NCI-H1694 (cell line): ENCODE measurements at places on chromosomes 12 and 14.

DNA sequence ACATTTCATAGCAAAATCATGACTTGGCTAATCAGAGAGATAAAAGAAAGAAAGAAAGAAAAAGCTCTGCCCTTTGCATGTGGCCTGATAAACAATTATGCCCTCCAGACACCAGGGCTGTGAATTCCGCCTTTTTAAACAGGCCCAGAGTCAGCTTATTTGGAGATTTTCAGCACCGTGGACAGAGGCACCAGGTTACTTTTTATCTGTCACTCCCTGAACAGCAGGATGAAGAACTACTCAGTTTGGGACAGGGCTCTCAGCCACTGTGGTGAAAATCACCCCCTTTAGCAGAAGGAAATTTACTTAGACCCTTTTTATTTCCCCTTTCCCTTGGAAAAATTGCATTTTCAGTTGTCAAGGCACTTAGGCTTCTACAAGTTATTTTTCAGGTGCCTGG lies 359.9 kb downstream of the NRXN3 start:
- no peak for DNase-seq

DNA sequence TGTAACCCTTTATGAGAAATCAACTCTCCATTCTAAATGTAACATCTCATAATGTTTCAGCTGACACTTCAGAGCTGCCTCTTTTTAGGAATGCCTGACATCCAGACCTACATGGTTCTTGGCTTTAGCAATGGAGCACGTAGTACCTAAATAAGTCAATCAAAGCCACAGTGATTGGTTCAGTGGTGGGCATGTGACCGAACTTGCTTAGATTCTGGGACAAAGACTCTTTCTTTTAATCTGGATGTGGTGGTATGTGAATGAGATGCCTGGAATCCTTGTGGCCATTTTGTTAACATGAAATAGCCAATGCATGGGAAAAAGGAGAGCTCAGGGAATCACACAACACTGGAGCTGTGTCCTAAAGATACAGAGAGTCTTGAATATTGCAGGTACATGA lies 11.8 kb downstream of the GPR65 start:
- DNase-seq, result no peak

DNA sequence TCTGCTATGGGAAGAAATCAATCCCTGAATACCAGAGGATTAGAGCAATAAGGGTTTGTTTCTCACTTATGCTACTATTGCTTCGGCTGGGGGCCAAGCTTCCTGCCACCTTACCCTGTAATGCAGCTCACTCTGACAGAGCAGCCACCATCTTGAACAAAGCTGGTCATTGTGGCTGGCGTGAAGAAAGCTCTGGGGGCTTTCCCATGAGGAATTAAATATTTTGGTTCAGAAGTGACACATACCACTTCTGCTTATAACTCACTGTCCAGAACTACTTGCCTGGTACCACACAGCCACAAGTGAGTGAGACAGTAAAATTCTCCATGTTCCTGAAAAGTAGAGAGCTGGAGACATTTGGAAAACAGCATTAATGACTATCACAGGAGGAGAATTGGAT lies 82.6 kb downstream of the GALNT8 start:
- no peak for DNase-seq

DNA sequence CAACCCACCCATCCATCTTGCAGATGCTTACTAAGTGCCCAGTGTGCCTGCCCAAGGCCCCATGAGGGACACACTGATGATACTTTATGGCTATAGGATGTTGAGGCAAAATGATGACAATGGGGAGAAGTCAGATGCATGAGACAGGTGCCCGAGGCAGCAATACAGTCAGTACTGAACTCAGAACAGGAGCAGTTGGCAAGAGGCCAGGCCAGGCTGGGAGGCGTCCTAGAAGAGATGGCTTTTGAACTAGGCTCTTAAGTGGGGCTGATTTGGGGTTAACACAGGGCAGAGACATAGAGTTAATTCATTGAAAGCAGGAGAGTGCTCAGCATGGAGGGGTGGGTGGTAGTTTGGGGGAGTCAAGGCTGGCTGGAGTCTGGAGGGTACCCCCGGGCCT lies 15.6 kb downstream of the PLBD2 start:
- no peak for DNase-seq

DNA sequence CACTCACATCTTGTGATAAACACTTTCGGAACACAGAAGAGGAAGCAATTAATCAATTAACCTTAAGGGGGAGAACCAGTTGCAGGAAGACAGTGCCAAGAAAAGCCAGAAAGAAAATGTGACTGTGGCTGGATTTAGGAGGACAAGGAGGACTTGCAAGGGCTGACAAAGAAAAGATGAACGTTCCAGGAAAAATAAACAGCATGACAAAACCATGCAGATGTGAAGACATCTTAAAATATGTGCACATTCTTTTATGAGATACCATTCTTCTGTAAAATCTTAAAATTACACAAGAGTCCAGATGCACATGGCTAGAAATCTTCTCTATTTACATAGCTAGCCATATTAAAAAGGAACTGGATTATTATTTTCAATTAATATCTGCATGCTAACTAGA lies 33.4 kb downstream of the KITLG start:
- no peak for DNase-seq

DNA sequence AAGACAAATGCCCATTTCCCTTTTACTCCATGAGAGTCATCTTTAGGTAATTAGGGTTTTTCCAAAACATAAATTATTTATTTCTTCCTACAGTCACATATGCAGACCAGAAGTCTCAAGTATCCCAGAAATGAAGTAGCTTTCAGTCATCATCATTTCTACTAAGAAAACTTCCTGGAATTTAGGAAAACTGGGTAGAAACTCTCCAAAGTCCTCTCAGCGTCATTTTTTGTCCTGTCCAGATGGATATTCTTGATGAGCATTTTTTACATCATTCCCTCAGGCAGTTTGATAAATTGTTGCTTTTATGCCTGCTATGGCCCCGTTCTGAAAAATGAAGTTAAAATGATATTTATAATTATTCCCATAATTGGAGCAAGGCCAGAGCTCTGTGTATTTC lies 93.9 kb upstream of the DCN start:
- DNase-seq, result no peak

- DNase-seq, result no peak
Measured at GRCh38 chr12:93181409-93181965, 196.2 kb upstream of the NUDT4 start.

GRCh38 chr14:88882236-88882635 lies 57.8 kb downstream of the TTC8 start:
- no peak for DNase-seq

DNA sequence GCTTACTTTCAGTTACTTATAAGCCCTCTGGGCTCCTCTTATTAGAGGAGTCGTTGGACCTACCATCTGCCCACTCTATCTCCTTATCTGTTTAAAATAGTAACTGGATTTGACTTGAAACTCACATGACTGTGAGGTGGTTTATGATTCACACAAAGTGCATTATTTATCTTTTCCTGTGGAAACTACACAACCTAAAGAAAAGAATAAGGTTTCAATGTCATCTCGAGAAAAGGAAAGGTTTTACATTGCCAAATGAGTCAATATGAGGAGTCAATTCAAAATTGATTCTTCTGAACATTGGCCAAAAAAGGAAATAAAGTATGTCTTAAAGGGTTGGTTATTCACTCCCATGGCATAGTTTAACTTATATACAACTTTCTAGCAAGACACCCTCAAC lies 225.0 kb upstream of the G2E3 start:
- no peak for DNase-seq

DNA sequence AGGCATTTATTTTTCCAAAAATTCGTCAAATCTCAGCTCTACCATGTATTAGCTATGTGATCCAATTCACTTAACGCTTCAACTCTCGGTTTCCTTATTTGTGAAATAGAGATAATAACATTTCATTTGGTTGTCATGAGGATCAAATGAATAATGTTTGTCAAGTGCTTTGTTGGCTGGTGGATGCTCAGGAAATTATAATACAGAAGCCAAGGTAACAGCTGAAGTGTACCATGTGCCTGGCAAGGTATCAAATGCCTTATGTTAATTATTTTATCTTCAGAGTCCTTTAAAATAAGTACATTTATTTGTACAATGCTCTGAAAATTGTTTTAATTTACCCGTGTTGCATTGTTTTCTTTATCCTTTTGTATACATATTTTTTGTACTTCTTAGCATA lies 6.1 kb upstream of the PRKCH start:
- no peak for DNase-seq

GRCh38 chr14:54758041-54758440 lies 144.6 kb downstream of the GCH1 start:
- DNase-seq, result no peak

GRCh38 chr14:85921241-85921640 lies 391.3 kb downstream of the FLRT2 start:
- DNase-seq, result no peak

DNA sequence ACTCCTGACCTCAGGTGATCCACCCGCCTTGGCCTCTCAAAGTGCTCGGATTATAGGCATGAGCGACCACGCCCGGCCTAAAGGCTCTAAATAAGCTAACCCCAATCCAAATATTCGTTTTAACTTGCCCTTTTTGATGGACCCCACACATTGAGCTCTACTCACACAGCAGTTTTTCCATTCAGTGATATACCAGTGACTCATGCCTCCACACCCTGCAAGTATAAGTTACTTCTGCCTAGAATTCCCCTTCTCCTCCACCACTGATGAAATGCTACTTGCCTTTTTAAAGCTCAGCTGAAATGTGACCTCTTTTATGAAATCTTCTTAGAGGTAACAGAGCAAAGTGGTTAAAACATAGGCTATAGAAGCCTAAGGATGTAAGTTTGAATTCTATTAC lies 68.8 kb downstream of the EXOC5 start:
- no peak for DNase-seq

GRCh38 chr12:3177778-3178425 lies 100.7 kb downstream of the TSPAN9 start:
- no peak for DNase-seq

- no peak for DNase-seq
Measured at GRCh38 chr12:100207311-100207710, 6.7 kb downstream of the ACTR6 start.

DNA sequence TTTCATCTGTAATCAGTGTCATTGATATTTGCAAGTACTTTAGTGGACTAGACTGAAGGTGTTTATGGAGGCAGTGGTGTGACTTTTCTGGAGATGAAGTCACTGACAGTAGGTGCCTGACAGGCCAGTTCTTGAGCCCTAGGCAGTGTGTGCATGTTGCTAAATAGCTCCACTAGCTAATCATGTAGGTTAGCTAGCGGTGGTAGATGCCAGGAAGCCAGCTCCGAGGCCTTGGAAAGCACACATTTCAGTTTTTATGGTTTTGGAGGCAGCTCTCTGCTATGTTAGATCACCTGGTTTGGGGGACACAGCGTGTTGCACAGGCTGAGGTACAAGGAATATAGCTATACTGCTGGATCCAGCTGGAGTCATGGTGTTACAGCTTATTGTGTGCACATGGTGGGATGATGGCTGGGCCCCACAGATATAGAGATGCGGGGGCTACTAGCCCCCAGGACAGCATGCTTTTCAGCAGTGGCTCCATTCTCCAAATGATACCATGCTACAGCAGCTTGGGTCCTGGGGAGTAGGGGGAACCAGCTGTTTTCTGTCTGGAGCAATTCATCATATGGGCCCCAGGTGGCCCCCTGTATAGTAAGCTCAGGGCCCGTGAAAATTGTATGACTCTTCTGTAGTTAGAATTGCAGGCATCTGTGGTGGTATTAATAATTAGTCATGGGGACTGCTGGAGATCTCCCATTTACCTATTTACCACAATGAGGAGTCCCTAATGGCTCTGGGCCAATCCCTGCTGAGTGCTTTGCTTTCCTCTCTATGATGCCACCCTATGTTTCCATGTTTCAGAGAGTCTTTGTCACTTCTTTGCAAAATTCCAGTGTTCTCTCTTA lies 367.2 kb upstream of the LMO3 start:
- peak; percentile 47 for DNase-seq

- no peak for DNase-seq
Measured at GRCh38 chr14:64422756-64423155, 34.6 kb downstream of the MTHFD1 start.

DNA sequence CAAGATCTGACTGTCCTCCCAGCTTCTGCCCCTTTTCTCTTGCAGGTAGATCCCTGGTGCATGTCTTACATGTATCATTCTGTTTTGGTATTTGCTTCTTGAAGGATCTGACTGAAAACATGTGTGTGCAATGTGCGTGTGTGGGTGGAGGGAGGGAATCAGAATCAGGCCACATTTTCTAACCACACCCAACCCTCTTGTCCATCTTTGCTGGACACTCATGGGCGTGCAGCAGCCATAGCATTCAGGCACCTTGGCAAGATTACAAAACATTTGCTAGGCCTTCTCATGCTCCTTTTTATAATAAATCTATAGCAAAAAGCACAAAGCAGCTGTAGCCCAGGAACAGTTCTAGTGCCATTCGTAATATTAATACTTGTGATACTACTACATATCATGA lies 233.6 kb upstream of the E2F7 start:
- no peak for DNase-seq

- no peak for DNase-seq
Measured at GRCh38 chr12:24851341-24851740, 97.6 kb downstream of the BCAT1 start.

- DNase-seq, result no peak
Measured at GRCh38 chr14:95379634-95380033, 59.9 kb upstream of the CLMN start.

GRCh38 chr12:111741235-111741812 lies 25.4 kb upstream of the ALDH2 start:
- DNase-seq, result no peak

- DNase-seq, result no peak
Measured at GRCh38 chr14:20632448-20632830, 9.1 kb downstream of the OR6S1 start.

DNA sequence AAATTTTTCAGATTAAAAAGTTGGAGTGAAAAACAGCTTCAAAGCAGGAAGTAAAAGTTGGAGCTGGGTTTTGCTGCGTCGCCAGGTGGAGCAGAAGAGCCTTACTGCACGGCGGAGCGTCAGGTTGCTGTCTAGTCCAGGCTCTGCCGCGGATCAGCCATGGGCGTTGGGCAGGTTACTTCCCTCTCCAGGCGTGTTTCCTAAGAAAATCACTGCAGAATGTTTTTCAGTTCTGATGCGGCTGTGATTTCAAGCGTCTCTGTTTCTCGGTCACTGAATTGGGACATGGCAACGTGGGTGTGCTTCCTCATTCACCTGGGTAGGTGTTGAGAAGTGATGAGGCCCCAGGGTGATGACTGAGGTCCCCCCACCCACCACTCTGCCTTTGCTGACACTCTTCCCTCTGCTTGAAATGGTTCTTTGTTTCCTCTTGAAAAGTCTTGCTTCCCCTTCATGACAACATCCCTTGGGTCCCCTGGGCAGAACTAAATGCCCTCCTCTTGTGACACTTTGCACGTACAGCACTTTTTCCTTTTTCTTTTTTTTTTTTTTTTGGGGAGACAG lies 7.6 kb downstream of the EVL start:
- DNase-seq, result no peak

GRCh38 chr12:8636581-8636980 lies 23.9 kb upstream of the AICDA start:
- DNase-seq, result no peak

GRCh38 chr14:58243790-58244555 lies 670 bp upstream of the PSMA3 start:
- DNase-seq, result no peak

DNA sequence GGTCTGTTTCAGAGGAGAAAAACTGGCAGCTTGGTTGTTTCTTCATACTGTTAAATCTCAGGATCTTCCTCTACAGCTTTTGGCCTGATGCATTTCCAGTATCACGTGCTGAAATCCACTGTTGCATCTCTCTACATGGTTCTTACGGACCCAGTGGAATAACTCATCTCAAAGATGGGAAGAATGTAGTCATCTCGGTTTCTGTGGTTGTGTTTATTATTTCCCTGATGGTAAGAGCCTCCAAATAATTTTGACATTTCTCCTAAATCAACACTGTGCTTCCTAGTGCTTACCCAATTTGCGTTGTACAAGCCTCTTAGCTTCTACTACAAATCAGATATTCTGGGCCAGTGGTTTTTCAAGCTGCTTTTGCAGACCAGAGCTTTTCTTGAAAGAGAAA lies 812.8 kb downstream of the C12orf50 start:
- no peak for DNase-seq
